Anterior cingulate cortex (tissue), 58 donors: ENCODE measurements at places on chromosomes 1 and 21.

GRCh38 chr1:203306089-203306964 is 1.0 kb downstream of the BTG2 start:
- no peak for DNase-seq

DNA sequence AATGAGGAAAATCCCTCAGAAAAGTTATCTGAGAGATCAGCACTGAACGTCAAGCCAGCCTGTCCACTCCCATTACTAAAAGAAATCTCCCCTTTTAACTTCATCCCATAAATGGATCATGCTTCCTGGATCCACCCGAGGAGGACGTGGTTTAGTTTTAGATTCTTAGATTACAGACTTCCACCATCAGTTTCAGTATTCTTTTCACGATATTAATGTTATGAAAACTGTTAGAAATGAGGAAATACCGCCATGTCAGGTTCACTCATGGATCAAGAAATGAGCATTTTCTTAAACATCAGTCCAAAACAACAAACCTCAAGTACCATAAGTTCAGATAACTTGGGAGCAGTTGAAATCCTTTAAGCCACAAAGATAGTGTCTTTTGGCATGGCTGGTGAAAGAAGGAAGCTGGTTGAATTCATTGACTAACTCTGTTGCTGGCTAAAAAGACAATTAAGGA is 49.8 kb downstream of the NFIA start:
- no peak for DNase-seq

- no peak for DNase-seq
Measured at GRCh38 chr1:91850708-91851107, 35.2 kb downstream of the TGFBR3 start.

GRCh38 chr1:151693057-151693651 is 23.4 kb downstream of the CELF3 start:
- DNase-seq: no peak

DNA sequence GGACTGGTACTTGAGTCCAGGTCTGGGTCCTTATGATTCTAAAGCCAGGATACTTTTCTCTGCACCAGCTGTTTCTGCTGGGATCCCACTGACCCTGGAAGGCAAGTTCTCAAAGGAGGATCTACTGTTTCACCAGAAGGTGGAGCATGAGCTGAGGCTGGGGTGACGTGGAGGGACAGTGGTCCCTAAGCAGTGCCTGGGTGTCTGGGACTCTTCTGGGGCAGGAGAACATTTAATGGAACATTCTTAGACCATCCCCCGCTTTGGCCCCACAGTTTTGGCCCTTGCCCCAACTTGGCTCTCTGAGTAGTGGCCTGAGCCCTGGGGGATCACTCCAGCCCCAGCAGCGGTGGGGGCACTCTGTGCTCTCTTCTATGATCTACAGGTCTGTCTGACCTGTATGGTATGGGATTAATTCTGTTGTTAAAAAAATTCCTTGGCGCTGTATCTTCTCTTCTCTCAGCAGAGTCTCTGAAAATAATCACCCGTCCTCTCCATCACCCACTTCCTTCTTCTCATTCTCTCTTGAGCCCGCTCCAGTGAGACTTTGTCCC is 60.3 kb upstream of the CSF3R start:
- DNase-seq: no peak

DNA sequence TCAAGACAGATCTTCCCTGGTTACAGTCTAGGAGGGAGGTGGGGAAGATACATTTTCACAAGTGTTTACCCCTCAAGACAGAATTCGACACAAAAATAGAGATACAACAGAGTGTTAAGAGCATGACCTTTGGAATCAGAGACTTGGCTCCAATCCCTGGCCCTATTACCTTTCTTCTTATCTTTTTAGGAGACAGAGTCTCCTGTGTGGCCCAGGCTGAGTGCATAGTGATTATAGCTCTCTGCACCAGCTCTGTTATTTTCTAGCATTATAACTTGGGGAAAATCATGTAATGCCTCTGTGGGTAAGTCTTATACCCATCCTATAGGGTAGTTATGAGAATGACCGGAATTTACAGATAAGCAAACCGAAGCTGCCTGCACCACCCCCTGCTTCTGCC is 9.8 kb downstream of the NIPAL3 start:
- DNase-seq: no peak

GRCh38 chr1:30475201-30475600 is 248.2 kb downstream of the MATN1 start:
- DNase-seq: no peak

GRCh38 chr1:247360116-247360898 is 28.6 kb upstream of the ZNF496 start:
- DNase-seq: no peak

GRCh38 chr21:19010996-19011395 is 607.4 kb upstream of the TMPRSS15 start:
- DNase-seq: no peak

GRCh38 chr21:27171707-27172106 is 204.8 kb upstream of the ADAMTS5 start:
- DNase-seq: no peak

GRCh38 chr1:203135636-203136305 is 8.2 kb downstream of the ADORA1 start:
- DNase-seq: no peak

GRCh38 chr1:35406103-35406502 is 137.6 kb downstream of the ZMYM4 start:
- DNase-seq: no peak

DNA sequence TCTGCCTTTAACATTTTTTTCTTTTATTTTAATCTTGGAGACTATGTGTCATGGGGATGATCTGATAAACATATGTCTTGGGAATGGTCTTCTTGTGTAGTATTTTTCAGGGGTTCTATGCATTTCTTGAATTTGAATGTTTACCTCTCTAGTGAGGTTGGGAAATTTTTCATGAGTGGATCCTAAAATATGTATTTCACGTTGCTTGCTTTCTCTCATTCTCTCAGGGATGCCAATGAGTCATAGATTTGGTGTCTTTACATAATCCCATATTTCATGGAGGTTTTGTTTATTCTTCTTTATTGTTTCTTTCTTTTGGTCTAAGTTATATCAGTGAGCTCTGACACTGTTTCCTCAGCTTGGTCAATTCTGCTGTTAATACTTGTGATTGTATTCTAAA is 1237.2 kb downstream of the PLA2G4A start:
- no peak for DNase-seq

DNA sequence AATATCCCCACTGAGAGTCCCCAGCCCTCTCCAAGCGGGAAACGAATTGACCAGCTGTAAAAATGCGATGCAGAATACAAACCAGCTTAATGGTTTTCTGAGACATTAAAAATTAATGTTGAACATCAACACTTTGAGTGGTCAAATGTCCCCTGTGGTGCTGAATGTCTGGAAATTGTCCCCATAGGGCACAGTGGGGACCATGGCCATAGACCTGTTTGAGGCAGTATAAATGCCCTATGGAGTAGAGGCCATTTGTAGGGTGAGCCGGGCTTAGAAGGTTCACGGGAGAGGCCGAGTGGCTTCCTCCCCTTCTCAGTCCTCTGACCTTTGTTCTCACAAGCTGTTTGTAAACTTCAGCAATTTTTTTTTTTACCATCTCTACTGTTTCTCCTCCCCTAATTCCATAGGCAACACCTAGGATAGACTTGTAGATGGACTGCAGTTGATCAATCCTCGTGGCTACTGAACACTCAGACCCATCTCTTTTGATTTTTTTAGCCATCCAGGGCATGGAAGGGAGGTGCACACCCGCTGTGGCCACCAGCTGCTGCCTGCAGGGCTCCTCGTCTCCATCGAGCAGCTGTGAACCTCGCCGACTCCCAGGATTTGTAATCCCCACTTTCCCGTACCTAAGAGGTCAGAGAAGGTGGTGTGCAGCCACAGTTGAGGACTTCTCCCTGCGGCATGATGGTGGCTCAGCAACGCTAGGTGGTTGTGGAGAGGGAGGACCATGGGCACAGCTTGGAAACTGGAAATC is 41.0 kb downstream of the KAZN start:
- DNase-seq: no peak

DNA sequence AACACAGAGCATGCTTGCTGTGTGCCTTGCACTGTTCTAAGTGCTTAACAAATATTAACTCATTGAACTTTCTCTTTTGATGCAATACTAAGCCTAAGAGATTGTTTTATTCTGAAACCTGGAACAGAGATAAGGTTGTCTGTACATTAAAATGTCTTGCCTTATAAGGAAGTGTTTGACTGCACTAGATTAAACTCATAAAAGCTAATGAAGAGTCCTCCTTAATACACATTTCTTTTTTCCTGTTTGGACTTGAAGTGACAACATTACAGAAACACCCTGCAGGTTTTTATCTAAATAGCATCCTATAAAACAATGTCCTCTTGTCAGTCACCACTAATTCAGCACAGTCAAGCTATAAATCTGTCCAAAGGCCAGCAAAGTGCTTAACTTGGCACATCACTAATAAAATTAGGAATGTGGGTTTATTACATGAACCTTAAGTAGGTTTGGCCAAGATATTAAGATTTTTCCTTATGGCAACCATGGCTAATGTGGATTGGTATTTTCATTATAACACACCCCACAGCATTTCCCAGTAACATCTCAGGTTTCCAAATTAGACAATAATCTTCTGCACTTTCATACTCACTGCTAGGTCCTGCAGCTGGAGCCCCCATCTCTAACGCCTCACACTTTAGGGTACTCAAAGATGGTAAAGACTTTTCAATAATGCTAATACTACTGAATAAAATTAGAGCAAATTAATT is 389.7 kb downstream of the LMO4 start:
- DNase-seq: no peak

DNA sequence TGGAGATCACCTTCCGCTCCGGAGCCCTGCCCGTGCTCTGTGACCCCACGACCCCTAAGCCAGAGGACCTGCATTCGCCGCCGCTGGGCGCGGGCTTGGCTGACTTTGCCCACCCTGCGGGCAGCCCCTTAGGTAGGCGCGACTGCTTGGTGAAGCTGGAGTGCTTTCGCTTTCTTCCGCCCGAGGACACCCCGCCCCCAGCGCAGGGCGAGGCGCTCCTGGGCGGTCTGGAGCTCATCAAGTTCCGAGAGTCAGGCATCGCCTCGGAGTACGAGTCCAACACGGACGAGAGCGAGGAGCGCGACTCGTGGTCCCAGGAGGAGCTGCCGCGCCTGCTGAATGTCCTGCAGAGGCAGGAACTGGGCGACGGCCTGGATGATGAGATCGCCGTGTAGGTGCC is 9.6 kb downstream of the SPATA46 start:
- no peak for DNase-seq

- DNase-seq: no peak
Measured at GRCh38 chr1:45541193-45541592, 9.4 kb upstream of the AKR1A1 start.

DNA sequence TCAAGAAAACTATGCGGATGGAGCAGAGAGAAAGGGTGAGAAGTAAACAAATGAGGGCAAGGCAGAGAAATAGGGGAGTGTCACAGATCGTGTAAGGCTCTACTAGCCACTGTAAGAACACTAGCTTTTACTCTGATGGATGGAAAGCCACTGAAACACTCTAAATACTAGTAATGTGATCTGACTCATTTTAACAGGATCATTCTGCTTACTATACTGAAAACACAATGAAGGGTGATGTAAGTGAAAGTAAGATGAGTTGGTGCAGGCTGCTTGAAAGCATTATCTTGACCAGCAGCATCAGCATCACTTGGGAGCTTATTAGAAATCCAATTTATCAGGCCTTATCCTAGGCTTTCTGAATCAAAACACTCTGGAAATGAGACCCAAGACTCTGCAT is 32.7 kb downstream of the TUT4 start:
- no peak for DNase-seq

- DNase-seq: no peak
Measured at GRCh38 chr1:230173187-230173975, 106.3 kb downstream of the GALNT2 start.

DNA sequence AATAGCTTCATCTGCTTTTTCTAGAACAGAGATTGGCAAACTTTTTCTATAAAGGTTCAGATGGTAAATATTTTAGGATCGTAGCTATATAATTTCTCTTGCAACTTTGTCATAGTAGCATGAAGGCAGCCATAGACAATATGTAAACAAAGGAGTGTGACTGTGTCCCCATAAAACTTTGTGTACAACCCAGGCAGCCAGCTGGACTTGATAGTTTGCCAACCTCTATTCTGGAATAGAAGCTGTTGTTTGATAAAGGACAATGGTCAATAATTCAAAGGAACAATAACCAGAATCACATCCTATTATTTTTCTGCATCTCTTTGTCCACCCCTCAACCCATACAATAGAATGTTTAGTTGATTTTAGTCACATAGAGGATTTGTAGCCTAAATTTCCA is 286.7 kb downstream of the LMX1A start:
- no peak for DNase-seq

- DNase-seq: no peak
Measured at GRCh38 chr1:153395776-153396175, 4.9 kb upstream of the S100A8 start.

GRCh38 chr1:230768903-230769570 is 21.8 kb downstream of the CAPN9 start:
- DNase-seq: no peak

GRCh38 chr21:17451364-17451891 is 61.4 kb upstream of the CXADR start:
- no peak for DNase-seq

DNA sequence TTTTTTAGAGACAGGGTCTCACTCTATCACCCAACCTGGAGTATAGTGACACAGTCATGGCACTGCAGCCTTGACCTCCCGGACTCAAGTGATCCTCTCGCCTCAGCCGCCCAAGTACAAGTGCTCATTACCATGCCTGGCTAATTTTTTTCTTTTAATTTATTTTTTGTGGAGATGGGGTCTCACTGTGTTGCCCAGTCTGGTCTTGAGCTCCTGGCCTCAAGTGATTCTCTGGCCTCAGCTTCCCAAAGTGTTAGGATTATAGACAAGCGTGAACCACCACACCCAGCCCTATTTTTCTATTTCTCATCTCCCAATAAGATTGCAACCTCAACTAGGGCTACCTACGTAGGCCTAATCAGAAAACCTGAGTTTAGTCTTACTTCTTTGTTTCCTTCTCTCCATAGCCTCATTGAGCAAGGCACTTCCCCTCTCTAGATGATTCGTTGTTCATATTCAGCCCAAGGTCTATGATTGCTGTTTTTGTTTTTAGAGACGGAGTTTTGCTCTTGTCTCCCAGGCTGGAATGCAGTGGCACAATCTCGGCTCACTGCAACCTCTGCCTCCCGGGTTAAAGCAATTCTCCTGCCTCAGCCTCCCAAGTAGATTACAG is 1.1 kb upstream of the KPNA6 start:
- DNase-seq: no peak

DNA sequence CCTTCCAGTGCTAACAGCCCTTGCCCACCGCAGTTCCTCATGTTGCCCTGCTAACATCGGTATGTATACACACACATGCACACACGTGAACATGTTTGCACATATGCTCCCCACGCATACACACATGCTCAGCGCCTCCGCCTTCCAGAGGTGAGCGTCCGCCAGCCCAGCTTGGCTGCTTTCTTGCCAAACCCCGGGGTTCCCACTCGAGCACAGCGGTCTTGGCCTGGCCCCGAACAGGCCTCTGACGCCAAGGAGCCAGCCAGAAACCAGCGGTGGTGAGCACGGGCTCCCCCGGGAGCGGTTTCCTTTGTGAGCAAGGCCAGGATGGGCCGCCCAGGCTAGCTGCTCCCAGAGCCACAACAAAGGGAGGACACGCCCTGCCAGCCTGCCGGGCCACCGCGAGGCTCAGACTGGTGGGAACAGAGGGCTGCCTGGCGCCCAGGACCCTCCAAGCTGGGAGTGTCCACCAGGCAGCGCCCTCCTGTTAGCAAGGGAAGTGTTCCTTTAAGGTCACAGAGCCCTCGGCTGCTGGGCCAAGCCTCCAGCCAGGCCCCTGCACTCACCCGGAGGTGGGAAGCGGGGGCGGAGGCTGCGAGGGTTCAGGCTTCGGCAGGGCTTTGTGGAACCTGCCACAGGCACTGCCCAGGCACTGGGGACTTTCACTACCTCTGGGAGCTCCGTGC is 65.4 kb downstream of the ALPL start:
- no peak for DNase-seq
